ENCODE measurements at places on chromosomes 5 and 9.

DNA sequence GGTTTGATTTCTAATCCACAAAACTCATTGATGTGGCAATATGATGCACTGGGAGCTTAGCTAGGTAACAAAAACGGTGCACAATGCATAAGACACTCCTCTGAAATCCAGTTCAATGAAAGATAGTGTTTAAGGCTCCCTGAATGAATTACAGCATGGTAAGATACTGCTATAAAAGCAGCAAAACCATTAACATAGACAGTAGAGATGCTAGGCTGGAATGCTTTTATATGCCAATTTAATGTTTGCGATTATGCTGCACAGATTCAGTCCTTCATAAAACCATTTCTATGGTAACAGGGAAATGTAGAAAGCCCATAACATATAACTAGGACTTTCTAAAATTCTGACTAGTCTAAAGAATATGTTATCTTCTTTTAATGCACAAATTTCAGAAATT, 180.8 kb upstream of the NUDT12 start:
- DNase-seq = no peak

DNA sequence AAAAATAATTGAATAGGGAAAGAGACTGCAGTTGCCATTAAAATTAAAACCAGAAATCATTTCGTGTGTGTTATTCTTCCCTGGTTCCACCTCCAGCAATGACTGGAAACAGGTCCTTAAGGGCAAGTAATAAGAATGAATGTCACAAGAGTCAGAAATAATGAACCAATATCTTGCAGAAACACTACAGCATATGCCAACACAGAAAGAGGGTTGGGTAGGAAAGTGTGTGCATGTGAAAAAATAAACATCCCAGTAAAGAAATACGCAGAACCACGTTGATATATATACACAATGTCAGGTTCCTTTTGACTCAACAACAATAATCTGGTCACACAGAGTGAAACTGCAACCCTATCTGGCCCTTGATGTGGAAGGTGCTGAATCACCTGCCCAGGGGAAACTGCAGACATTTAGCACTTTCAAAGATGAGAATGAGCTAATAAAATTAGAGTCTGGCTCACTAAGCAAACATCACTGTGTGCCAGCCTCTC, 15.0 kb downstream of the HMHB1 start:
- no peak for DNase-seq

DNA sequence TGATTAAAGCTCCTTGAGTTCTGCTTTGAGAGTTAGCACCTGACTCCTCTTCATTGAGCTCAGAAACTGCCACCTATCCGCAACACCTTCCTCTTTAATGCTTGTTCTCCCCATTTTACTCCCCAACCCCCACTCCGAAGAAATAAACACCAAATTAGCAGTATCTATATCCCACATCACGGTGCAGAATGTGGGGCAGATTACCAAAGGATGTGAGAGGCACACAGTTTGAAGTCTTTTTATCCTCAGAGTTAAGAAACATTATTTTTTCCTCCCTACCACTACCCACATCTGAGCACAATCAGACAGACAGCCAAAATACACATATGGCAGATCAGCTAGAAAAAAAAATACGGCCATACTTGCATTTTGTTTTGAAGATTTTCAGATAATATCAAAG, 26.1 kb upstream of the IL7R start:
- DNase-seq = no peak

- DNase-seq = peak; percentile 75
Measured at GRCh38 chr5:133932441-133933168, 35.8 kb downstream of the C5orf15 start.

- DNase-seq = no peak
Measured at GRCh38 chr5:177994063-177994462, 2.0 kb downstream of the PROP1 start.

DNA sequence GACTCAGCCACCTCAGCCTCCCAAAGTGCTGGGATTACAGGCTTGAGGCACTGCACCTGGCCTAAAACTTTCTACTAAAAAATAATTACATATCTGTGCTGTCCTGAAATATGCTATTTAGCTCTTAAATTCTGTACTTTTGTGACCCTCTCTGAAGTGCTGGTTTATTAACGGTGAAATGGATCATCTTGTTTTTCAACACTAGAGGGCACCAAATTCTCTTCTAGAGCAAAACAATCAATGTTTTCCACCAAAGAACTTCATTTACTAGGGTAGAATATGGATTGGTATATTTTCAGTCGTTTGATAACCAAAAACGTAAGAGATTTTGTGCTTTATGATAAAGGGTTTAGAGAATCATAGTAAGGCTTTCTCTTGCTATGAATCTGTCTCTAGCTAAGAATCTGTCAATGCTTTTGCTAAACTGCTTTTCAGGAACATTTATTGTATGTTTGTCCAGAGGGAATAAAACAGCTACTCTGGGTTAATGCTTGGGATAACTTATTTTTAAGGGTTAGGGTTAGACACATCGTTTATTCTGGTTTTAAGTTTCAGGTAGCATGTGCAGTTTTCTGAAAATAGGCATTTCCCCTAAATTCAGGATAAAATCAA, 63.6 kb downstream of the RNF180 start:
- peak; percentile 43 for DNase-seq

GRCh38 chr9:38114905-38115304, 45.9 kb upstream of the SHB start:
- no peak for DNase-seq

- DNase-seq = no peak
Measured at GRCh38 chr5:197892-198489, 6.7 kb downstream of the LRRC14B start.

- DNase-seq = no peak
Measured at GRCh38 chr5:64506567-64507263, 900 bp downstream of the RGS7BP start.

GRCh38 chr5:30930736-30931135, 262.8 kb upstream of the CDH6 start:
- DNase-seq = no peak

- DNase-seq = no peak
Measured at GRCh38 chr5:17096952-17097695, 120.3 kb upstream of the BASP1 start.

- no peak for DNase-seq
Measured at GRCh38 chr5:82561797-82562196, 283.6 kb upstream of the RPS23 start.

DNA sequence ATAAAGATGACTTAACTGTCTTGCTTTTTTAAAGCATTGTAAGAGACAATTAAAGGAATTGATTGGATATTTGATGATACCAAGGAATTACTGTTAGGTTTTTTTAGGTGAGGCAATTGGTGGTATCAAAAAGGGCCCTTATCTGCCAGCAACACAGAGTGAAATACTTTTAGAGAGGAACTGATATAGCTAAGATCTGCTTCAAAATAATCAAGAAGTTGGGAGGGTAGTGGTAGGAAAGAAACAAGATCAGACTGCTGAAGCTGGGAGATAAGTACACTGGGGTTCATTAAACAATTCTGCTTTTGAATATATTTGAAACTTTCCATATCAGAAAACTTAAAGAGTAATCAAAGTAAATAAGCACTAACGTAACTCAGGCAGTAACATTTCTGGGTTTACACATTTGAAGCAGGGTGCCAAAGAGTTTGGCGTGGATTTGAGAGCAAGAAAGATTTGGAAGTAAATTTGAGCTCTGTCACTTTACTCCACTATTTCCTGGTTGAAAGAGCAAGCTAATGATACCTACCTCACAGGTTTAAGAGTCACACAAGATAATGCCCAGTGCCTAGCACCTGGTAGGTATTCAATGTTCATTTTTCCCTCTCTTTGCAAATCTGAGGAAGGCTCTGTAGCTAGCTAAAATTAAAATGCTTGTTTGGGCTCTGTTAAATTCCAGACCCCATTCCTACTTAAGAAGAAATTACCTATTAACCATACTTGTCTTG, 6.9 kb downstream of the ERMP1 start:
- DNase-seq = no peak

DNA sequence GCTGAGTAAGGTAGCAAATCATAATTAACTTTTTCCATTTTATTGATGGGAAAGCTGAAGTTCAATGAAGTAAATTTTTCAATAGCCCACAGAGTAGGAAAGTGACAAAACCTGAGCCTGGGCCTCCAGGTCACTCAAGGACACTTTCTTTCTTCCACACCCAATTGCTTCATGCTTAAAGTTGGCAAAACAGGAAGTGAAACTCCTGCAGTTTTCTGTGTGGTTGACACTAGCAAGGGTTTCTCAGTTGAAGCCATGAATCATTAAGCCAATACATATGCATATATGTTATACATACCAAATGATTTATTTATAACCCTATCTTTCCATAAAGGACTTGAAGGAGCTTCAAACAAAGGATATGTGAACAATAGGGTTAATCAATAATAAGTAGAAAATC, 13.9 kb downstream of the TLR4 start:
- DNase-seq = peak; percentile 94

DNA sequence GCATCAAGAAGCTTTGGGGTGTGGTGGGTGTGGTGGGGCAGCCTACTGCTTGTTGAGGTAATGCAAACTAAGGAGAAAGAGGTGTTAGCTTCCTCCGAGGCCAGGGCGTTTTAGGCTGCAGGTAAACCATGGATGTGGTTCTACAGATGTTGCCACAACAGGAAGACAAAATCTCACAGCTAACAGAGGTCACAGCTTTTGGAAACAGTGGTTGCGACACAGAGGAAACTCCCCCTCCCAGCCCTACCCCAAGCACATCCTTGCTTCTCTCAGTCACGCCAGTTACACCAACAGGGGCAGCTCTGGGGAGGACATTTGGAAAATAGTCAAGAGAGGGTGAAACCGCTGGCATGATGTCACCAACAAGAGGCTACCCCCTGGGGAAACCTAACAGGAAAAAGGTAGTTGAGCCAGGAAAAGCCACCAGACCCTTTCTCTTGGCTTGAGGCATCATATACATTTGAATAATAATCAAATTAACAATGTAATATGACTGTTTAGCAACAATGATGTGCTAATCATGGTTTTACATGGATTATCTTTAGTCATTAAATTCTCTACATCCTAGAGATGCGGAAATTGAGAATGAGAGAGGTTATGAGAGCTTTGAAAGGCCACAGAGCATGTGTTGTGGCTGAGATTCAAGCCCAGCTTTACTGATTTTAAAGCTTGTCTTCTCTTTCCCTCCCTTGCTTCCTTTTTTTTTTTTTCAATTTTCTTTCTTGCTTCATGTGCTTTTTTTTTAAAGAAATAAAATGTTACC, 82.2 kb upstream of the IL12B start:
- DNase-seq = peak; percentile 90

- DNase-seq = no peak
Measured at GRCh38 chr5:1743769-1744085, 55.9 kb downstream of the MRPL36 start.

DNA sequence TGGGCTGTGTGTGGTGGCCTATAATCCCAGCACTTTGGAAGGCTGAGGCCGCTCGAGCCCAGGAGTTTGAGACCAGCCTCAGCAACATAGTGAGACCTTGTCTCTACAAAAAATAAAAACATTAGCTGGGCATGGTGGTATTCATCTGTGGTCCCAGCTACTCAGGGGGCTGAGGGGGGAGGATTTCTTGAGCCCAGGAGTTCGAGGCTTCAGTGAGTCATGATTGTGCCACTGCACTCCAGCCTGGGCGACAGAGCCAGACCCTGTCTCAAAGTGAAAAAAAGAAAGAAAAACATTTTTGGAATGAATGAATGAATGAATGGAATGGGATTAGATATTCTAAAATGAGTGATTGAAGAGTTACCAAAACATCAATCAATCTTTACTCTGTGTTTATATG, 85.8 kb downstream of the FGF1 start:
- DNase-seq = no peak

- no peak for DNase-seq
Measured at GRCh38 chr5:14112998-14113652, 30.0 kb upstream of the TRIO start.

GRCh38 chr9:136324501-136325300, 2.6 kb upstream of the GPSM1 start:
- no peak for DNase-seq

DNA sequence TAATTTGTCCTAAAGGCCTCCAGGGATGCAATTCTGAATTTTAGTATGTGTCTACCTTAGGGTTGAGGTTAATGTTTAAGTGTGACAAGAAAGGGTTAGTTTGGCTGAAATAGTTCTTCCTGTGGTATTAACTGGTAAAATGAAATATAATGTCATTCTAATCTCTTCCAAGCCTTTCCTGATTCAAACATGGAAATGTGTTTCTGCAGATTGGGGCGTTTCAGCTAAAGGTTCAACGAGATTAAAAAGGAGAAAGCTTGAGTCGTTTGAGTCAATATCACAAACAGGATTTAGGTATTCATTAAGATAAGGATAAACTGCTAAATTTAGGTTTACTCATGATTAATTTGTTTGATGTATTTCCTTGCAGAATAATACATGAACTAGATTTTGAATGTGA, 34.4 kb upstream of the ALDOB start:
- DNase-seq = no peak

DNA sequence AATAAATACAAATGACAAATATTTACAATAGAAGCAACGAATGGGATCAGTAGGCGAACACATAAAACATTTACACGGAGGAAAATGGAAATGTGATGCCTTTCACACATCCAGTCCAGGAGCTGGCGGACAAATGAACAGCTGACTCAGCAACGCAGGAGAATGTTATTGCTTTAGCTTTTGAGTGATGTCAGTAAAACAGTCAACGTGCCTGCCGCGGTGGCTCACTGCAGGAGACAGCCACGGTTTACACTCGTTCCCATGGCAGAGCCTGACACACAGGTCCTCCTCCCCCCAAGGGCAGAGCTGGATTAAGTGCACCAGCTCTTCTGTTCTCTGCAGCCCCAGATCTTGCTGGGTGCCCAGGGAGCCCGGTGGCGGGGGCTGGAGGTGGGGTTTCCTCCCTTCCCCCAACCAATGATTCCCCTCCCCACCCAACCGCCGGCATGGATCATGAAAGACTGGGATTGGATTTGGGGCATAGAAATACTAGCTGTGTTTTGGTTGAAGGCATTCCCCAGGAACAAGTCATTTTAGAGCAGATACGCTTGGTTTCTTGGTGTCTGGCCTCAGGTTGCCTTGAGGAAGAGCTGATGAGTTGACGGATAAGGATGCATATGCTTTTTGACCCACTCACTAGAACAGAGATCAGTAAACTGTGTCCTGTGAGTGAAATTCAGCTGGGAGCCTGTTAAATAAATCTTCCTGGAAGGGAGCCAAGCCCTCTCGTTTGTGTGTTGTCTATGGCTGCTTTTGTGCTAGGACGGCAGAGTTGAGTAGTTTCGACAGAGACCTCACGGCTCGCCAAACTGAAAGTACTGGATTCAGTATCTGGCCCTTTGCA, 12.5 kb downstream of the STC2 start:
- DNase-seq = no peak

GRCh38 chr9:84513979-84514378, 155.6 kb upstream of the NTRK2 start:
- DNase-seq = no peak

GRCh38 chr5:571791-572190, 40.3 kb upstream of the CEP72 start:
- no peak for DNase-seq

DNA sequence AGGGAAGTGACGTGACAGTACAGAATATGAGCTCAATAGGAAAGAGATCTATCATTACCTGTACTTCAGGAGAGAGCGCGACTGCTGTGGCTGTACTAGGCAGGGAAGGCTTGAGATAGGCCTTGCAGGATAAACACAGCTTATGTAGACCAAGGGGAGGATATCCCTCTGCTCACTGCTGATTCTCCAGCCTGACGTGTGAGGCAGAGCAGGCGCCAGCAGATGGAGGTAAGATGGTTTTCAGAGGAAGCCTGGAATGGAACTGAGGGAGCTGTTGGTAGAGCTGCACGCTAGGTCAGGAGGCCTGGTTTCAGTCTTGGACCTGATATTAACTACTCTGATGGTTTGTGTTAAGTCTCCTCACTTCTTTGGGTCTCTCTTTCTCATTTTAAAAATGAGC, 291.4 kb downstream of the YTHDC2 start:
- DNase-seq = no peak

Measured in suppressor macrophage treated with lipopolysaccharide for 4 hours (primary cell).